ENCODE measurements at places on chromosomes 7 and 10. TPM values are rescaled to one million over a fixed set of nuclear protein-coding genes. Genes with fewer than 3 reads are reported as not detected.

- peaks cover 3% of the 10 kb centered on the region for H3K27me3 ChIP-seq
- DNase-seq, result no peak
- H3K36me3 ChIP-seq, result peaks cover 4% of the 10 kb centered on the region
- H3K4me3 ChIP-seq, result no peak overlapping the region
- H3K4me1 ChIP-seq, result peaks cover 15% of the 10 kb centered on the region
Observed at GRCh38 chr10:6091630-6092029, 2.8 kb downstream of the RBM17 start.

- H3K27me3 ChIP-seq, result 0 out of 2 replicates have a peak, but pooled peaks cover 3% of the 10 kb centered on the region
- DNase-seq, result no peak
- peaks cover 4% of the 10 kb centered on the region for H3K4me1 ChIP-seq
- H3K4me3 ChIP-seq, result no peak overlapping the region
- H3K36me3 ChIP-seq, result no peaks in the 10 kb centered on the region
Observed at GRCh38 chr7:93060025-93060424, 57.8 kb downstream of the SAMD9 start.

GRCh38 chr10:19200211-19200610, 151.6 kb downstream of the MALRD1 start:
- H3K36me3 ChIP-seq, result no peaks in the 10 kb centered on the region
- no peak overlapping the region for H3K27ac ChIP-seq
- no peak overlapping the region for H3K4me3 ChIP-seq
- DNase-seq, result no peak

DNA sequence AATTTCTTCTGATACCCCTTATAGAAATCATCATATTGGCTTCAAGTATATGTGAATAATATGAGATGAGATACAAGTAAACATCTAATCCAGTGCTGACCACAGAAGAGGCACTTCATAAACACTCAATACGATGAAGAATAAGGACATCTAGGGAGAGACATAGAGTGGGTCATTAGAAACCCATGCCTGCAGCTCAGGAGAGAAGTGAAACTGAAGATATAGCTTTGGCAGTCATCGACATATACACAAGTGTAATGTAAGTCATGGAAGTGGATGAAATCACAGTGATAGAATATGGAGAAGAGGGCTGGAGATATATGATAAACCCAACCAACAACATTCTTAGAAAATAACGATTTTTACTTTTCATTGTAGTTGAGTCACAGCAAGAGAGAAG, 665.0 kb downstream of the PARD3 start:
- no peak overlapping the region for H3K27ac ChIP-seq
- no peak for DNase-seq
- H3K4me3 ChIP-seq, result no peak overlapping the region
- no peaks in the 10 kb centered on the region for H3K36me3 ChIP-seq
- no peaks in the 10 kb centered on the region for H3K4me1 ChIP-seq
- H3K27me3 ChIP-seq, result no peaks in the 10 kb centered on the region

MRC1 gene
- 0.21 TPM for total RNA-seq

DNAH11 gene
- 0.15 TPM for total RNA-seq

All from Panc1 (cell line).